ENCODE measurements at places on chromosomes 16 and 17. TPM values are rescaled to one million over a fixed set of nuclear protein-coding genes. Genes with fewer than 3 reads are reported as not detected.

The TBC1D3C gene
- not detected for total RNA-seq

The RRAD gene
- 1.0 TPM for total RNA-seq

The EIF3C gene
- total RNA-seq = 255 TPM

The IRX3 gene
- total RNA-seq = 0.63 TPM

The TMC6 gene
- total RNA-seq = 35.7 TPM

The SCGB1C2 gene
- total RNA-seq = not detected

The RMI2 gene
- total RNA-seq = 6.7 TPM

The CLTC gene
- 477 TPM for total RNA-seq

The KRT31 gene
- not detected for total RNA-seq

The KCNJ12 gene
- total RNA-seq = 0.25 TPM

The KRT9 gene
- not detected for total RNA-seq

The KRTAP1-5 gene
- total RNA-seq = not detected

The SLC25A10 gene
- total RNA-seq = 13.9 TPM

The SPATA32 gene
- total RNA-seq = not detected

All from dermis microvascular lymphatic vessel endothelial cell (primary cell).